ENCODE measurements at places on chromosomes 16 and 17.

DNA sequence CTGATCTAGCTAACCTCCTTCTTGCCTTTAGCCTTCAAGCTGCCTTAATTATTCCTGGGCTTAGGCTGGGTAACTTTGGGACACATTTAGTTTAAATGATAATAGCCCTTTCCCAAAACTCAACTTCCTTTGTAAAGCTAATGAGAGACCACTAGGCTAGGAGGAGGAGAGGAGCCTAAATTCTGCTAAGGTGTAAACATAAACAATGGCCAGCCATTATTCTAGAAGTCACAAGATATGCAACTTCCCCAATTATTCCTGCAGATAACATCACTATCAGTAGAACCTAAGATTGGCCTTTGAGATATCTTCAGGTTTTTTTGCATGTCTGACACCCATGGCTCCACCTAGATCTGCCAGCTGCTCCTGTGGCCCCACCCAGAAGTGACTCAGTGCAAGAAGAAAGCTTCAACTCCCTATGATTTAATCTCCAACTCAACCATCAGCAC, 131.2 kb upstream of the FAM20A start:
- no peak for DNase-seq

DNA sequence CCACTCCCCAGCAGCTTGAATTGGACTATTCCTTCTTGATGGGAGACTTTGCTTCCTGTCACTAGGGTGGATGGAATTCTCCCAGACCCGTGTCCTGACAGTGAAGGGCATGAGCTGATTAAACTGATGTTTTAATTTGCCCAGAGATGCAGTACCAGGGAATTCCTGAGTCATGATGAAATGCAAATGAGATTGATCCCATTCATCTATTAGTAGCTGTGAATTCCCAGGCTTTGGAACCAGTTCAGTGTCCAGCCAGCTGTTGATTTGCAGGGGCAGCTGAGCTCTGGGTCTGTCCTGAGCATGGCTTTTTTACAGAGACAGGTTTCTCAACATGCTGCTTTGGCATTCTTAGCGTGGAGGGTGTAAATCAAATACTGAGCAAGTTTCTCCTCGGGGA, 157.9 kb downstream of the PITPNC1 start:
- no peak for DNase-seq

DNA sequence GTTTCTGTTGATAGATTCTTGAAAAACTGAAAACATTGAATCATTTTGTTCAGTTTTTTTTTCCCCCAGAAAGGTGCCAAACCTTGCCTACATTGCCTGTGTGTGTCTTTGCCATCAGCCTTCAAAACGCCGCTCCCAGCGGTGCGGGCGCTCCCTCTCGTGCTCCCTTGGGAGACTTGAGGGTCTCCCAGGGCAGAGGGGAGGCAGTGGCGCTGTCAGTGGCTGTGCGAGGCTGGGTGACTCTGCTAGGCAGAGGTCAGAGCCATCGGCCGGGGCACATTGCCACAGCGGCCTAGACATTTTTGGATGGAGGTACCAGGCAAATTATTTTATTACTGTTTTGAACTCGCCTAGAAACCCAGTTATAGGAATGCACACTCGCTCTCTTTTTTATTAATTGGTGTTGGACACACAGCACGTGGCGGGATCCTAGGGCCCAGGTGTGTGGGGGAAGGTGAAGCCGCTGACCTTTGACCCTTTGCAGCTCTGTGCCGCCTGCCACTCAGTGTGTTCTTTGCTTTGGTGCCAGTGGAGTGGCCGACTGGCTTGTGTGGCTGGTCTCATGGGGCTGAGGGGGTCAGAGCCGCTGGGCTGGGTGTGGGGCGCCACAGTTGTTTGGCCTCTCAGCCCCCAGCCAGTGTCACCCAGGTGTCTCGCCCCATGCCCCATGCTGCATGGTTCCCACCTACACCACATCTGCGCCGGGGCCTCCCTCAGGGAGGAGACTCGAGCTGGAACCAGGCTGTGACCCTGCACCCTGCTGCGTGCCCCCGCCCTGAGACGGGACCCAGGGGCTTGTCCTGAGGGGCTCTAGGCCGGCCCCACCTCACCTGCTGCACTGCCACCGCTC, 115.7 kb downstream of the BANP start:
- no peak for DNase-seq

- DNase-seq = no peak
Observed at GRCh38 chr16:20073203-20074098, at the start of gene GPR139. GPR139 (minus strand) TSS chr16:20073890; CDS start chr16:20073616, 274 bp downstream.

- no peak for DNase-seq
Observed at GRCh38 chr16:53619235-53619634, 84.4 kb downstream of the RPGRIP1L start.

DNA sequence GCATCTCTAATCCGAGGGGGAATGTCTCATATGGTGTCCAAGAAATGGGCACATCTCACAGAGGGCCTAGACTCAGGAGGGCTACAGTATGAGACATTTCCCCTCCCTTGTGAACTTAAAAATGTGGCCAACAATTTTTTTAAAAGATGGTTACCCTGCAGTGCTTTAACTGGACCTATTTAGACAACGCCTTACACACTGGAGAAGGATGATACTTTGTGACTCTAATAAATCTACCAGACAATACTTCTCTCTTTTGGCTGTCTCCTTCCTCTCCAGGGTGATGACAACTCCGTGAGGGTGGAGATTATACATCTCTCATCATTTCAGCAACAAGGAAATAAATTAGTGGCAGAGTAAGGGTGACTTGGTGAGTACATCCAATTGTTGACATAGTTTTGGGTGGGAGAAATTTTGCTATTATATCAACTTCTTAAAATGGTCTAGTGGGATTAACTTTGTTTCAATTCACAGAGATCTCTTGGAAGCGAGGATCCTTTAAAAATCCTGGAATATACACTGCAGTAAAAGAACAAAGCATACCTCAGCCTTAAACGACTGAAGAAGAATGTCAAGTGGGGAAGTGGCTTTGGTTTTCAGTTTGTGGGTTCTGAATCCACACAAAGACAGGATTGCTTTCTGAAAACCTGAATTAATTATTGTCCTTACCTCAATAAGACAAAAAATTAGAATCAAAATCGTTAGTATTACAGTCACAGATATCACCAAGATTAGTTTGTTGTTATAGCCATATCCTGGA, 89.8 kb downstream of the KPNA2 start:
- DNase-seq = no peak

All from stimulated activated CD8-positive, alpha-beta memory T cell treated with anti-CD3 and anti-CD28 coated beads, Interleukin-15, amount 100 ng/mL, for 48 hours (primary cell).